ENCODE measurements at places on chromosomes 2 and 18.

DNA sequence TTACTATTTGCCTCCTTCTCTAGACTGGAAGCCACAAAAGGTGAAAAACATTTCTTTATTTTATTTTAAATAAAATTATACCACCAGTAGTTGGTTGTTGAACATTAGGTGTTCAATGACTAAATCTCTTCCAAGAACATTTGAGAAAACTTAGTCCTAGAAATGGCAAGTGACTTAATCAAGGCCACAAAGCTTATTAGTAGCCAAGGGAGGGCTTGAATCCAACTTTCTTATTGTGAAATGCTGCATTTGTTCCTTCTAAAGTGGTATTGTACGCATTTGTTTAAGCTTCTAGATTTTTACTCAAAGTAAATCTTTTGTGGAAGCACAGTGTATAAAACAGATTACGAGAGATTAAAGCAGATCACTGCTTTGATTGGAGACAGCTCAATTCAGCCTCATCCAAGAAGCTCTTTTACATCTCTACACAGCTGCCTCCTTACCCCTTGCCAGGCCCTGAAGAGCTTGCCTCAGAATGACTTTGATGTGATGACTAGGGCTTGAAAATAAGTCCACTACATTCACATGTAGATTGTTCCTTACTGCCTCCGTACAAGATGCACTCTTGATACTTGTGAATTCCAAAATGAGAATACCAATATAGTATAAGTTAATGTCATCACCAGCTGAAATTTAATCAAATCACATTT, 244.8 kb downstream of the XIRP2 start:
- no peak for DNase-seq

DNA sequence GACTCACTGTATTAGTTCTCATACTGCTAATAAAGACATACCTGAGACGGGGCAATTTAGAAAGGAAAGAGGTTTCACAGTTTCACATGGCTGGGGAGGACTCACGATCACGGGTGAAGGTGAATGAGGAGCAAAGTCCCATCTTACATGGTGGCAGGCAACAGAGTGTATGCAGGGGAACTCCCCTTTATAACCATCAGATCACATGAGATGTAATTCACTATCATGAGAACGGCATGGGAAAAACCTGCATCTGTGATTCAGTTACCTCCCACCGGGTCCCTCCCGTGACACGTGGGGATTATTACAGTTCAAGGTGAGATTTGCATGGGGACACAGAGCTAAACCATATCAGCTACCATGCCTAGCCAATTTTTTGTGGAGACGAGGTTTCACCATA, 168.2 kb downstream of the NEDD4L start:
- no peak for DNase-seq

DNA sequence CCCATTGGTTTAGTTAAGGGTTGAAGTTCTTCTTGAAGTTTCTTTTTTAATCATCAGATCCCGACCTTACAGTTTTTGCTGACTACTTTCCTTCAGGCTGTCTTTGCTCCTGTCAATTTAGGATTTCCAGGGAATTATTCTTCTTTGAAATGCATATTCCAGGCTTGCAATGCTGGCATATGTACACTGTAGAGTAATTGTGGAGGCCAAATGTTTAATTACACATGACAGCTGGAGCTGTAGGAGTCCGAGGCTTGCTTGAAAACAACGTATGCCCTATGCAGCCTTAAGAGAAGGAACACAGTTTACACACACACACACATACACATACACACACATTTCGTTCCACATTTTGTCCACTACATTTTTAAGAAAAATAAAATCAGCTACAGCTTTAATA, 602.3 kb downstream of the TMEM182 start:
- no peak for DNase-seq

- DNase-seq: no peak
These were observed 123.8 kb downstream of the SPTBN1 start for GRCh38 chr2:54579682-54580620.

GRCh38 chr2:225070811-225071210, 28.5 kb upstream of the DOCK10 start:
- DNase-seq: no peak

GRCh38 chr2:101047075-101047766, 45.1 kb downstream of the RPL31 start:
- no peak for DNase-seq

DNA sequence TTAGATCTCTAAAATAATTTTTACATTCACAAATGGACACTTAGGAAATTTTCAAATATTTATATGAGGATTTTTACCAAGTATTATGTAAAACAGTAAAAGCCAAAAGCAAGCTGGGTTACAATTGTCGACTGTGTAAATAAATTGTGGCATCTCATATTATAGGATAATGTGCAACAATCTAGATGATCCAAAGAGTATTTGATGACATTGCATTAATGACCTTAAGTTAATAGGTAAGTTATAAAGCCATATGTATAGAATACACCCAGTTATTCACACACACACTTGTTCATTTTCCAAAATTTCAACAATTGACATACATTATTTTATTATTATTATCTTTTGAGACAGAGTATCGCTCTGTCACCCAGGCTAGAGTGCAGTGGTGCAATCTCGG, 69.3 kb downstream of the ATP8B1 start:
- no peak for DNase-seq

DNA sequence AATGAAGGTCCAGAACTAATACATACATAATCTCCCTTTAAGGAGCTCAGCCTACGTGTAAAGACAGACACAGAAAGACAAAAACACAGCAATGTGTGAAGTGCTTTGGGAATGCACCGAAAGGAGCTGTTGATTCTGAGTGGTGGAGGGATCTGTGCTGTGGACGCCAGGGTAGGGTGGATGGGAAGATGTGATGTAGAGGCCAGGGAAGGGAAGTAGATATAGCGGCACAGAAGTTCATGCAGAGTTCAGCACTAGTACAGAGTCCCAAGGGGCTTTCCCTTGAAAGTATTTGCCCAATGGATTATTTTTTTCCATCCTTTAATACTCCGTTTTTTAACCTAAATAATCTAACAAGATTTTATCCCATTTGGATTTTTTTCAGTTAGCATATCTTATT, 32.1 kb upstream of the DOCK10 start:
- DNase-seq: peak; percentile 42
